ENCODE measurements at places on chromosomes 7 and 10. TPM values are rescaled to one million over a fixed set of nuclear protein-coding genes. Genes with fewer than 3 reads are reported as not detected.
A peak's percentile ranks its signal among the peaks of the same experiment; 100 is the strongest.

DNA sequence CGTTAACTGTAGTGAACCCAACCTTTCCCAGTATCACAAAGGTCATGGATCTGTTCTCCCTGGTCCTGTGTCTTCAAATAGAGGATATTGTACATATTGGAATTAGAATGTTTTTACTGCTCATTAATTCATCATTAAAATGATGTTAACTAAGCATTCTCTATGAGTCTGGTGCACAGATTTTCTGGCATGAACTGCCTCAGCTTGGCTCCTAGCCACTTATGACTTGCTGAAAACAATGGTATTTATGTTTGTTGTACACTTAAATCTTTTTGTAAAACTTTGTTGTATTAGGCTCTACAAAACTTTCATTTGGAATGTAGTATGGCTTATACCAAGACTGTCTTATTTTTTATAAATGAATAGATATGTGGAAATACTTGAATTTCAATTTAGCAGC is 329.4 kb downstream of the TFEC start:
- H3K36me3 ChIP-seq = no peaks in the 10 kb centered on the region
- DNase-seq = no peak
- H3K4me1 ChIP-seq = no peaks in the 10 kb centered on the region
- H3K4me3 ChIP-seq = no peak overlapping the region

DNA sequence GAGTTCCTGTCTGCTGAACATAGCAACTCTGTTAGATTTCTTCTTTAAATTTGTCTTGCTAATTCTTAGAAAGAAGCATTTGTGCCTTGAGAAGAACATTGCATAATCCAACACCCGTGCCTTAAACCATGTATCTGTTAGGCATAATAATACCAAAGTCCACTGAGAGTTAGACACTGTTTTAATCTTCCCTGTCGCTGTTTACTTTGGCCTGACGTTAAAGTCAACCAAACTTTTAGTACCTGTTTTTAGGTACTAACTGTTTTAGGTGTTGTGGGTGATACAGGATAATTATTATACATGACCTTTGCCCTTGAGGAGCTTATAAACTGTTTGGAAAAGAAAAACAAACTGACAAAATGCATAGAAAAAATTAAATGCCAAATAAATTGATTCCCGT is 43.6 kb downstream of the KLHDC10 start:
- H3K4me3 ChIP-seq = no peak overlapping the region
- DNase-seq = no peak
- H3K27me3 ChIP-seq = no peaks in the 10 kb centered on the region
- no peaks in the 10 kb centered on the region for H3K4me1 ChIP-seq
- no peak overlapping the region for H3K27ac ChIP-seq

GRCh38 chr7:41193738-41194282 is 509.1 kb downstream of the INHBA start:
- H3K4me3 ChIP-seq = no peak overlapping the region
- H3K27ac ChIP-seq = no peak overlapping the region
- no peaks in the 10 kb centered on the region for H3K4me1 ChIP-seq
- no peaks in the 10 kb centered on the region for H3K36me3 ChIP-seq
- DNase-seq = no peak

DNA sequence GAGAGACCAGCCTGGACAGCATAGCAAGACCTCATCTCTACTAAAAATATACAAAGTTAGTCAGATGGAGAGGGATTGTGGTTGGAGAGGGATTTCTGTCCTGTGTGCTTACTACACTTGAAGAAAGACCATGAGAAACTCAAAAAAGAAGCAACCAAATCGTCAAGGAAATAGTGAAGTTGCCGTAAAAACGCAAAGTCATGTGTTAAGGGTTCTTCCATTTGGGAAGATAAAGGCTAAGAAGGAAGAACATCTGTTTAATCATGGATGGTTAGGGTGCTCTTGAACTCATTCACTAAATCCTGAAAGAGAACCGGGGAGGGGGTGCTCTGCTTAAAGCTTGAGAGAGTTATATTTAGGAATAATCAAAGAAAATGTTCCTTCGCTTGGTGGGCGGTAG is 59.8 kb upstream of the KDM7A start:
- H3K4me3 ChIP-seq = no peak overlapping the region
- no peaks in the 10 kb centered on the region for H3K36me3 ChIP-seq
- no peaks in the 10 kb centered on the region for H3K4me1 ChIP-seq
- no peak overlapping the region for H3K27ac ChIP-seq
- peaks cover 5% of the 10 kb centered on the region for H3K27me3 ChIP-seq

- H3K27me3 ChIP-seq = no peaks in the 10 kb centered on the region
- peaks cover 2% of the 10 kb centered on the region for H3K4me1 ChIP-seq
- no peak overlapping the region for H3K27ac ChIP-seq
- H3K4me3 ChIP-seq = peak overlapping the region; percentile 1
- DNase-seq = no peak
Observed at GRCh38 chr10:69091143-69091651, 3.3 kb downstream of the SRGN start.

GRCh38 chr7:146539836-146540235 is 423.2 kb downstream of the CNTNAP2 start:
- no peaks in the 10 kb centered on the region for H3K4me1 ChIP-seq
- no peak overlapping the region for H3K27ac ChIP-seq
- no peaks in the 10 kb centered on the region for H3K36me3 ChIP-seq
- no peak overlapping the region for H3K4me3 ChIP-seq

DNA sequence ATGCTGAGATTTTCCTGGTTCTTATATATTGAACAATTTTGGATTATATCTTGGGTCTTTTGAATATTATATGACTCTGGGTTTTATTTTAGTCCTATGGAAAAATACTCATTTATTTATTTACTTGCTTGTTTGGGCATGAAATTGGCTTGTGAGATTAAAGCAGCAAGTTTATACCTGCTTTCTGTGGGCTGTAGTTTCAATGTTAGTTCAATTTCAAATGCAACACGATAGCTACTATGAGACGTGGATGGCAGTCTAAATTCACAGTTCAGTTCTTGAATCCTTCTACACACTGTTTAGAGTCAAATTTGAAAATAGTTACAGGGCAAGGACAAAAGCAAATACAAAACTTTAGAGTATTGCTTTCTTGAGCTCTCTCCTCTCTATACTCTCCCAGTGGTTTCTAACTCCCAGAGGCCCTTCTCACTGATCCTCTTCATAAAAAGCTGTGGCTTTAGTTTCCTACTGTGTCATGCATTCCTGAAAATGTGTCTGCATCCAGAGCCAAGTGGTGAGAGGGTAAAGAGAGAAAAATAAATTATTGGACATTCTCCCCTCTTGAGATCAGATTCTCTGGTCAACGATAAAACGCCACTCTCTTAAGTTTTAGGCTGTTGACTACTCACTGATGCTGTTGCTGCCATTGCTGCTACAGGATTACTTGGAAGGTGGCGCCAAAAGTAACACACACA is 34.4 kb downstream of the POLR1F start:
- no peaks in the 10 kb centered on the region for H3K36me3 ChIP-seq
- H3K4me1 ChIP-seq = no peaks in the 10 kb centered on the region
- DNase-seq = no peak
- H3K27ac ChIP-seq = no peak overlapping the region

GRCh38 chr10:96747734-96748550 is 27.6 kb upstream of the PIK3AP1 start:
- no peaks in the 10 kb centered on the region for H3K36me3 ChIP-seq
- H3K27me3 ChIP-seq = no peaks in the 10 kb centered on the region
- no peak overlapping the region for H3K27ac ChIP-seq
- no peaks in the 10 kb centered on the region for H3K4me1 ChIP-seq
- DNase-seq = no peak

- no peak for DNase-seq
- no peaks in the 10 kb centered on the region for H3K36me3 ChIP-seq
- no peak overlapping the region for H3K4me3 ChIP-seq
- H3K27me3 ChIP-seq = 0 out of 2 replicates have a peak, but pooled peaks cover 5% of the 10 kb centered on the region
- no peak overlapping the region for H3K27ac ChIP-seq
- H3K4me1 ChIP-seq = no peaks in the 10 kb centered on the region
Observed at GRCh38 chr10:120788771-120789170, 62.4 kb upstream of the WDR11 start.

DNA sequence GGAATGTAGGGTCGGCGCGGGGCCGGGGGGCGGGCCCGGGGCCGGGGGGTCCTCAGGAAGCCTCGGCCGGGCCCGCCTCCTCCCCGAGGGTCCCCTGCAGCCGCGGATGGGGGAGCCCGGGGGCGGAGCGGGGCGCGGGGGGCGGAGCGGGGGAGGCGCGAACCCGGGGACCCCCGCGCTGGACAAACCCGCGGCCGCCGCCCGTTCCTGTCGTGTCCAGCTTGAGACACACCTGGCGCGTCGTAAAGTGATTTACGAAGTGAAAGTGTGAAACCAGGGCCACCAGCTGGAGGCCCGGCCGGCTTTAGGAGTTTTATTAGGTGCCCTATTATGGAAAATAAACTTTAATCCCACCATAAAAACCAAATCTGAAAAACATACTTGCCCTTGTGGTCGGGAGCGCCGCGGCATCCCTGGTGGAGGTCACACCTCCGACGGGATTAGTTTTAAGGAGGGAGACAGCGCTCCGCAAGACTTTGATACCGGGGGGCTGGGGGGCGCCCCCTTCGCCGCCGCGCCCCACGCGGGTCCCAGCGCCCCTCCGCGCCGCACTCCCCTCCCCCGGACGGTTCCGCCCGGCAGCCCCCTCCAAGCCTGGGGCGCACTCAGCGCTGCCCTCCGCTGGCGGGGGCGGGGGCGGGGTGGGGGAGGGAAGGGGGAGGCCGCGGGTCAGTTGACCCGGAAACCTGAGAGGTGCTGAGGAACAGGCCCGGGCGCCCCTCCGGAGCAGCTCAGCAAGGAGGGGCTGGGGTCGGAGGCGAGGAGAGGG is 10.3 kb downstream of the MNX1 start:
- no peak overlapping the region for H3K27ac ChIP-seq
- no peak for DNase-seq

DNA sequence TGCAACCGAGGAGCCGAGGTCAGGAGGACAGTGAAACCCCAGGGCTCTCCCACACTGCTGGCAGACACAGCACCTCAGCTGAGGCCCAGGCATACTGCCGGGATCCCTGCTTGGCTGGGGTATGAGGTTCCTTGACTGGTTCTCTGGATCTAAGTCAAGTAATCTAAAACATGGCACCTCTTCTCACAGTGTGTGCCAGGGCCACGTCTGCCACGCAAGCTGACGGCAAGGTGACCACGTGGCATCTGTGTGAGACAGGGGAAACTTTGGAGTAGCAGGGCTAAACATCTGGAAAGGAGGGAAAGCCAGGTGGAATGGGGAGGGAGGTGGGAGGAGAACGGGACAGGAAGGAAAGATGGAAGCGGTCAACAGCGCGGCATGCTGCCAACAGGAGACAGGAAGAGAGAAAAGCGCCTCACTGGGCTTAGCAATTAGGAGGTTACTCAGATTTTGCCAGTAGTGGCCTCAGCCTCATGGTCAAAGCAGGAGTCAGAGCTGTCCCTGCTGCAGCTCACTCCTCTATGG is 103.7 kb downstream of the CXCL12 start:
- no peak for DNase-seq
- H3K27ac ChIP-seq = no peak overlapping the region
- H3K27me3 ChIP-seq = 0 out of 2 replicates have a peak, but pooled peaks cover 3% of the 10 kb centered on the region
- no peaks in the 10 kb centered on the region for H3K4me1 ChIP-seq

DNA sequence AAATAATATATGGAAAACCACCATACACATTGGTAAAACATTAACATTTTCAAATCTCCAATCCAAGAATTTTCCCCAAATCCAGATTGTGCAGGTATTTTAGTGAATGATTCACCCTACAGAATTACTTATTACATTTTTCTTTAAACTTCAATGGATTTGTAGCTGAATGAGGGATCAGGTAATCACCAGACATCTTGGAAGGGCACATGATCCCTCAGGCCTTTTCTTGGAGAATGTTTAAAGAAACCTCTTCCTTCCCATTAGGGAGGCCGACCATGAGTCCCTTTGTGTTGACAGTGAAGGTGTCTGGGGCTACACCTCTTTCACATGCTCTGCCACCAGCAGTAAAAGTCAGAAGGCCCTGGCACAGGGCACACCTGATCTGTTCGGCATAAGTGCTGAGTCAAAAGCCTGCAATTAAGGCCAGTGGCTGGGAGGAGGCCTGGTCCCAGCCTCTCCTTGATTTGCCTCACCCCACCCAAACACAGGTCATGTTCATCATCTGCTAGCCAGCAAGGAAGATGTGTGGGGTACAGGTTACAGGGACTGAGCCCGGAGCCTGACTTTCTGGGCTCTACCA is 207.7 kb downstream of the SNX10 start:
- H3K27me3 ChIP-seq = peaks cover 5% of the 10 kb centered on the region
- H3K36me3 ChIP-seq = no peaks in the 10 kb centered on the region
- no peak for DNase-seq

- peak overlapping the region; percentile 7 for H3K4me3 ChIP-seq
- no peaks in the 10 kb centered on the region for H3K36me3 ChIP-seq
- H3K4me1 ChIP-seq = peaks cover 34% of the 10 kb centered on the region
Observed at GRCh38 chr10:35421553-35422178, 85.4 kb downstream of the CCNY start.

DNA sequence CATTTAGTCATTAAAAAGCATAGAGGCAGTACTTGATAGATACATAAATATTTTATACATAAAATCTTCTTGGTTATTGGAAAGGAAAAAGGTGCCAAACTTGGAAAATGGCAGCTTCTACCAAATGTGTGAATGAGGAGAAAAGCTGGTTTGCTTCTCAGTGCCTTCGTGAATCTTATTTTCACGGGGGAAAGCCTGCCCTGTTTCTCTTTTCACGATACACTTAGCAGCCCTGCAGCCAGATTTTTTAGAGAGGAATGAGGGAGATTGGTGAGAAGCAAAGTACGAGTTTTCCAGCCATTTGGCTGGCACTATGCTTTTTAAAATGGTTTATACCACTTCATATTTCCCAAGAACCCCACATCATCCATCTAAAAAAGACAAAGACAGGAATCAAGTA is 22.9 kb upstream of the C1QL3 start:
- no peak overlapping the region for H3K4me3 ChIP-seq
- no peaks in the 10 kb centered on the region for H3K36me3 ChIP-seq

DNA sequence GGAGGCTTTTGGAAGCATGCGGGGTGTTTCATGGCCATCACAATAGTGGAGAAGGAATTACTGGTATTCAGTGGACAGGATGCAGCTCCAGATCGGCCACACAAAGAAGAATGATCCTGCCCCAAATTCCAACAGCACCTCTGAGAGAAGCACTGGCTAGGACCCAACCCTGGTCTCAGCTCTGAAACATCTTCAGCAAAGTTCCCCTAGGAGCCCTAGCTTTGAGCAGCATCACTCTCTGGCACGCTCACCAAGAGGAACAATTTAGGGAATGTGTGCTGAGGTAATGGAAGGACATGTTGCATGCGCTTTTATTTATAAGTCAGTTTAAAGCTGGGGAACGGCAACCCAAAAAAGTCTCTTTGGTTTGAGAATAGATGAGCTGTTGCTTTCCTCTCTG is 5.5 kb upstream of the OPN1SW start:
- H3K4me1 ChIP-seq = peaks cover 2% of the 10 kb centered on the region
- H3K36me3 ChIP-seq = no peaks in the 10 kb centered on the region
- no peak overlapping the region for H3K27ac ChIP-seq
- no peak overlapping the region for H3K4me3 ChIP-seq

The CYP26A1 gene
- total RNA-seq = 1.5 TPM

The ICA1 gene
- 1.1 TPM for total RNA-seq

The VPS37D gene
- 4.4 TPM for total RNA-seq

The STAG3 gene
- total RNA-seq = 1.7 TPM

The FAM20C gene
- 62.4 TPM for total RNA-seq
